Posterior vena cava (tissue), 2 donors: ENCODE measurements at places on chromosomes 7 and 10. TPM values are rescaled to one million over a fixed set of nuclear protein-coding genes. Genes with fewer than 3 reads are reported as not detected.

- DNase-seq, result no peak
Measured at GRCh38 chr10:124738441-124738840, 5.7 kb downstream of the FAM53B start.

DNA sequence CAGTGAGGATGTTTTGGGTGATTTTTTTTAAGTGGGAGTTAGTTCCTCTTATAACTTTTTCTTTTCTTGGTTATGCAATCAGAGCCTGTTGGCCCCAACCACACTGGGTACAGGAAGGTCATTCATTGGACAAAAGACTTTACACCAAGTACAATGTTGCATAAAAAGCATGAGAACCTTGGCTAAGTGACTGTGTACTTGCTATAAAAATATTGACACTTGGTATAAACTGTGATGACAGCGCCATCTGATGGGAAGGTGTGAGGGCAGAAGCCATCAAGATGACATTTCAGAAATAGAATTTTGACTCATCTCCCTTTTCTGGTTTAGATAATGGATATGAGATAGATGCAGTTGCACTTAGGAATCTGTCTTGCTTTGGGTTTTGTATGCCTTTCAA lies 126.4 kb upstream of the CCDC6 start:
- DNase-seq, result no peak

- no peak for DNase-seq
Measured at GRCh38 chr10:112059220-112059619, 124.3 kb downstream of the GPAM start.

The LRRN3 gene
- total RNA-seq, result 0.05 TPM

DNA sequence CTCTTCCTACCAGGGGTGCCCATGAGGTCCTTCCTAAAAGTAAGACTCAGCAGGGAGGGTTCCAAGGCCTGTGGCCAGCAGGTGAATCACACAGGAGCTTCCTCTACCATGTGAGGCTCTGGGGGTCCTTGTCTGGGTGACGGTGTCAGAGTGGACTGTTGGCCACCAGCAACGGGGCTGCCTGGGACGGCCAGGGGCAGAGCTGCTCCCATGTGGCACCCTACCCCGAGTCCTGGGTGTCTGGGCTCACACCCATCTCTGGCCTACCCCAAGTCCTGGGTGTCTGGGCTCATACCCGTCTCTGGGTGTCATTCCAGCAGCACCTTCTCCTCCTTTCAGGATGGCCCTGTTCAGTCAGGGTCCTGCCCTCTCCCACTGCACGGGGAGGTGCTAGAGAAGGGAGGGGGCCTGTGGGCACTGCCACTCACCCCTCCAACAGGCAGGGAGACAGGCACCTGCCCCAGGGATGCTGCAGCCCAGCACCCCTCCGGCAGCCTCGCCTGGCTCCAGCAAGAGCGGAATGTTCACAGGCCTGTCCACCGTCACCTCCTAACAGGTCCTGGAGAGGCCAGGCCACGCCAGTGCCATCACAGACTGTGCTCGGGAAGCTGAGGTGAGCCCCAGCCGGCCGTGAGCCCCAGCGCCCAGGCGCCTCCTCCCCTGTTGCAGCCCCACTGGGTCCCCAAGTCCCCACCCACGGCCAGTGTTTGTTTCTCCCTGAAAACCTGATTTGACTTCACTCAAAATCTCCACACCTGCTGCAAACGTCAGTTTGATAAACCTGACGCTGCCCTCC lies 143.7 kb downstream of the PTPRN2 start:
- DNase-seq, result peak; percentile 62

- DNase-seq, result no peak
Measured at GRCh38 chr10:29239569-29240472, 49.0 kb upstream of the LYZL1 start.

The SPDYE5 gene
- not detected for total RNA-seq

The NKX1-2 gene
- not detected for total RNA-seq

DNA sequence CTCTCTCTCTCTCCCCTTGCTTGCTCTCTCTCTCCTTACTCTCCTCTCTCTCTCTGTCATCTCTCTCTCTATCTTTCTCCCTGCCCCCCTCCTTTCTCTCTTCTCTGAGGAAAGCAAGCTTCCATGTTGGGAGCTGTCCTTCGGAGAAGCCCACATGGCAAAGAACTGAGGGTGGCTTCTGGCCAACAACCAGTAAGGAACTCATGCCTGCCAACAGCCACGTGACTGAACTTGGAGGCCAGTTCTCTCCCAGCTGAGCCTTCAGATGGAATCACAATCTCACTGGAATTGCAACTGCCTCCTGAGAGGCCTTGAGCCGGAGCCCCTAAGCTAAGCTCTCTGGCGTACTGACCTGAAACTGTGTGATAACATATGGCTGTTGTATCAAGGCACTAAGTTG lies 12.0 kb upstream of the DHTKD1 start:
- DNase-seq, result peak; percentile 29

- no peak for DNase-seq
Measured at GRCh38 chr7:55592492-55592891, 20.2 kb upstream of the VOPP1 start.

GRCh38 chr10:59258890-59259289 lies 82.4 kb downstream of the PHYHIPL start:
- DNase-seq, result no peak

DNA sequence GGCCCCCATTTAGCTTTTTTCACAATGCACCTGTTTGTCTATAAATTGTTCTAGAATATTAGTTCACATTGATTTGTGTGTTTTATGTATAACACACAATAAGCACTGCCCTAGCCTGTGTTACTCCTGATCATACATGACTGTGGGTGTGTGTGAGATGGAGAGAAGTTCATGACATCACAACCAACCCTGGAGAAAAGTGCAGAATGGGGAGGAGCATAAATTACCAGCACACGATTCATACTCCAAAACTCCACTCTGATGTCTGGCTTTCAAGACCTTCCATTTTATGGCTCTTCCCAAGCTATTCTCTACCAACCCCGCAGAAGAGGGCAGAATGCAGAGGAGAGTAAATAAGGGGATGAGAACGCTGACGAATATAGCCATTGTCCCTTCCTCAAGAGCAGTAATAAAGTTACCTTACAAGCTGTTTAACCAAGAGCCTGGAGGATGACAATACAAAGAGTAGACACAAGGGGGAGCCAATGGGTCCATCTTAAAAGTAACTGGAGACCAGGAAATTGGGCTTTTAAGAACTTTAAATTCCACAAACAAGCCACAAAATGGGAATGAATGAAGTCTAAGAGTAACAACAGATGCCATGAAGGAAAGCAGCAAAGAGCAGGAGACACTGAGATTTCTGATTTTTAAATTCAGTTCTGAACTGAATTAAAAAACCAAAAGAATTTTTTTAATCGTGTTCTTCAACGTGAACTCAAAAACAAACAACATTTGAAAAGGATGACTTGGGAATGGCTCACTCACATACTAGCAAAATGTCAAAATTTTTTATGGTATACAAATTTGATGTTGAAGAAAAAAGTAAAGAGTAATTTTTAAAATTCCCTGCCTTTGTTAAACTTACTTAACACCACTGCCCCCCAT lies 159.6 kb downstream of the PARD3 start:
- no peak for DNase-seq

- no peak for DNase-seq
Measured at GRCh38 chr7:50396856-50397255, 53.3 kb downstream of the FIGNL1 start.

The PITRM1 gene
- 112 TPM for total RNA-seq

The MICALL2 gene
- 33.3 TPM for total RNA-seq

DNA sequence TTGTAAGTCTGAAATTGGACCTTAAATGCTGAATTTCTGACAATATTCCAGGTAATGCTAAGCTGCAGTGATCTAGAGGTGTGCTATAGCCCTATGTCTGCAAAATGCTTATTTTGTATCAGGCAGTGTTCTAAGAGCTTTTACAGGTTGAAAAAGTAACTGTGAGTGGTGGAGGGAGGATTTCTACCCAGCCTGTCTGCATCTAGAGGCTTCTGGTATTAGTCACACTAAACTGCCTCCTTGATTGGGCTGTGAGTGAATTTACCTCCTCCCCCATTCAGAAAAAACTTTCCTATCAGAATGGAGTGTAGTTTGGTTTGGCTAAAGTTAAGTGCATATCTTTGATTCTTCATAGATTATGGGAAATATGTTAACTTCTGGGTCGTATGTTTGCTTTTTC lies 56.8 kb downstream of the BBS9 start:
- DNase-seq, result no peak

The GAD2 gene
- not detected for total RNA-seq

The GPR37 gene
- total RNA-seq, result 0.19 TPM

DNA sequence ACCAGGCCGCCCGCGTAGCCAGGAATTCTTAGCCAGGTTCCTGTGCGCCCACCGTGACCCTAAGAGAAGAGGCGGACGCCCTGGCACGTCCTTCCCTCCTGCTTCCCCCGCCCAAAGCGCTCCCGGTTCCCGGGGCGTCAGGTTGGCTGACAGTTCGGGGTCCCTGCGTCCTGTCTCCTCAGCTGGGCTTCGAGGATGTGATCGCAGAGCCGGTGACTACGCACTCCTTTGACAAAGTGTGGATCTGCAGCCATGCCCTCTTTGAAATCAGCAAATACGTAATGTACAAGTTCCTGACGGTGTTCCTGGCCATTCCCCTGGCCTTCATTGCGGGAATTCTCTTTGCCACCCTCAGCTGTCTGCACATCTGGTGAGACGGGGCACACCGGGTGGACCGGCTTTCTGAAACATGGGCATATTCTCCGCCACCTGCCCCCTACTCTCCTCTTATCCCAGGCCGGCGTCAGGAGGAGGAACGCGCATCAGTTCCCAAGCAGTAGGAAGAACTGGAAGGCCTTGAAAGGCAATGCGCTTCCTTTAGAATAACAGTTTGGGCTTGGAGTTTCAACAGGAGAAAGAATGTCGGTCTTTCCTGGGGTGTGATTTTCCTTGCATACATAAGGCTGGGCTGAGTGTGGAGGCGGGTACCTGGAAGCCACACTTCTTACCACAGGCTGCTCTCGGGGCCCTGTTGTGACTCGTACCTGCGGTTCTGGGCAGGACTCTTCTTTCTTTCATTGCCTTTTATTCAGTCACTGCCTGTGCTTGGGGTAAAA lies 728 bp downstream of the CAV2 start:
- peak; percentile 84 for DNase-seq

DNA sequence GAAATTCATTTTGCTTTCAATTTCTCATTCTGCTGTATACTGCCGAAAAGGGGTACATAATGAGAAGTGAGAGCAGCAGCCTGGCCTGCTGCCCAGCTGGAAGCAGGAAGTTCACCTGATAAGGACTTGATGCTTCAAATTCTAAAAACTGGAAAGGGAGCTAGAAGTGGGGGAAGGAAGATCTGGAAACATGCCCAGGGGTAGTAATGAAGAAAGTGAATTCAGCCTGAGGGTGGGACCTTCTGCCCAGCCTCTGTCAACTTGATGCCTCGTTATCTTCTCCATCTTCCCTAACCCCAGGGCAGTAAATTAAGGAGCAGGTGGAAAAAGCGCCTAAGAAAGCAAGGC lies 69.4 kb downstream of the ARMH3 start:
- no peak for DNase-seq

DNA sequence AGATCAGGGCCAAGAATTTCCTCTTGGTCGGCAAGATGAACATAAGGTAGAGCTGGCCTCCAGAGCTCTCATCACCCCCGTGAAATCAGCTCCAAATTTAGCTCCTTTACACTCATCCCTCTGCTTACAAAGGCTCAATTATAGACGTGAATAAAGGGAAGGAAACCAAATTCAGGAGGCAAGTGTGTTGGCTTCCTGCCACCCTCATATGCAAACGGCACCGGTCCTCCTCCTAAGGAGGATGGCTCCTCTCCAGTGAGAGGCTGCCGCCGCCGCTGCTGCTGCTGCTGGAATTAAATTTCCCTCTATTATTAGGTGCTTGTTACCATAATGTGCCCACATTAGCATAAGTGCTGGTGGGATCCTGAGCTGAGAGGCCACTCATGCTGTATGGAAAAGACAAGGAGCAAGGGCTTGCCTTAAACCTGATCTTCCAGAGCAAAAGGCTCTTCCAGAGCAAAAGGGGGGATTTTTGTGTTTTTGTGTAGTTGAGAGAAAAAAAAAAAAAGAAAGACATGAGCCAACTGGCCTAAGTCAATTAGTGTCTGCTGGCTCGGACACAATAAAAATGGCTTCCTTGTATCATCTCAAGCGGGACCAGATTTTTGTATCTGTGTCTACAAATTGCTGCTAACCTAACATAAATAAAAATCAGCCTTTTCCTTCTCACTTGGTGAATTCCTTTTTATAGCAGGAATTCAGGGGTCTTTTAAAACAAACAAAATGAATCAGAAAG lies 68.4 kb downstream of the CDHR3 start:
- no peak for DNase-seq

DNA sequence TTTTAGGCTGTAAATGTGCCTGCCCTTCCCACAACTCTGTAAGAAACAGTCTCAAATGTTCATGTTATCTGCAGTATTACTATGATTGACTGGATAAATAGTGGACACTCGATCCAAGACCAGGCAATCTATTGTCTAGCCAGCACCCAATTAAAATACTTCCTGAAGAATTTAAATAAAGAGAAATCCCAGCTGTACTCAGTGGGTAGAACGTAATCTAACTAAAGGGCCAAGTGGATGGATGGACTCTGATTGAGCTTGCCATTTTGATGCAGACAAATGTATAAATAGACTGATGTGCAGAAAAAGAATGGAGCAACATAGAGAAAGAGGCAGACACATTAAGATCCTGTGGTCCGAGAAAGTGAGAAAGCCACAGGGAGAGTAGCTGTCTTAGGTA lies 158.0 kb downstream of the IPMK start:
- DNase-seq, result no peak

- no peak for DNase-seq
Measured at GRCh38 chr10:121242741-121243608, 355.3 kb downstream of the FGFR2 start.

DNA sequence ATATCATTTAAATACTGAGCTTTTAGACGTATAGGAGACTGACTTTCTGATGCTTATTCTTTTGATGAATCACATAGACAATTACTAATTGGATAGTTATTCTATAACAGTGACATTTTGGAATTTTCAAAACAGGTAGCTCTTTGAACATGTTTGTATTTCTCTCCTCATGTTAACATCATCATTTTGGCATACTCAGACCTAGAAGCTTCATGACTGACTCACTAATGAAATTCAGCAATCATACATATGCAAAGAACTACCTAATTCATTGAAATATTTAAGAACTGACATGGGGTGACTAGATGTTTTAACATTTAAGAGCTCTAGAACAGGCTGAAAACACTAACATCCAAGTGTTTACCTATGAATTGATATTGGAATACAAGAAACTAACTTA lies 192.3 kb downstream of the VTI1A start:
- no peak for DNase-seq
